ENCODE measurements at places on chromosomes 3 and 15. TPM values are rescaled to one million over a fixed set of nuclear protein-coding genes. Genes with fewer than 3 reads are reported as not detected.

GRCh38 chr3:99562138-99562537 lies 76.3 kb upstream of the COL8A1 start:
- DNase-seq: peak; percentile 30

- peak; percentile 54 for DNase-seq
Observed at GRCh38 chr3:148077318-148077923, 620.3 kb upstream of the AGTR1 start.

- DNase-seq: no peak
Observed at GRCh38 chr3:38121832-38122461, 15.0 kb downstream of the ACAA1 start.

- peak; percentile 20 for DNase-seq
Observed at GRCh38 chr3:118943597-118943996, 91.0 kb downstream of the IGSF11 start.

GRCh38 chr15:59104602-59104911 lies 389 bp upstream of the CCNB2 start:
- DNase-seq: no peak

DNA sequence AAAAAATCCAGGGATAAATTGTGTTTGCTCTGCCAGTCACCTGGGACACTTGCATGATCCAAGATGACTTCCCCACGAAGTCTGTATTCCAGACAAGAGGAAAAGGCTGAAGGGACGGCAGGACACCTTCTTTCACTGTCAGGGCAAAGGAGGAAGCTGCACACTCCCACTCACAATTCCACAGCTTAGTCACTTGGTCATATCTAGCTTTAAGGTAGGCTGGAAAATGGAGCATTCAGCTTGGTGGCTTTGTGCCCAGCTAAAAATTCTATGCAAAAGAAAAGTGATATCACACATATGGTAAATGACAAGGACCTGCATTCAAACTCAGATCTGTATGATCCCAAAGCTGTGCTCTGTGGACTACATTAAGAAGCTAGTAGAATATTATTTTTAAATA lies 109.2 kb upstream of the TPM1 start:
- no peak for DNase-seq

- DNase-seq: no peak
Observed at GRCh38 chr15:64623347-64623996, 151.9 kb downstream of the RBPMS2 start.

DNA sequence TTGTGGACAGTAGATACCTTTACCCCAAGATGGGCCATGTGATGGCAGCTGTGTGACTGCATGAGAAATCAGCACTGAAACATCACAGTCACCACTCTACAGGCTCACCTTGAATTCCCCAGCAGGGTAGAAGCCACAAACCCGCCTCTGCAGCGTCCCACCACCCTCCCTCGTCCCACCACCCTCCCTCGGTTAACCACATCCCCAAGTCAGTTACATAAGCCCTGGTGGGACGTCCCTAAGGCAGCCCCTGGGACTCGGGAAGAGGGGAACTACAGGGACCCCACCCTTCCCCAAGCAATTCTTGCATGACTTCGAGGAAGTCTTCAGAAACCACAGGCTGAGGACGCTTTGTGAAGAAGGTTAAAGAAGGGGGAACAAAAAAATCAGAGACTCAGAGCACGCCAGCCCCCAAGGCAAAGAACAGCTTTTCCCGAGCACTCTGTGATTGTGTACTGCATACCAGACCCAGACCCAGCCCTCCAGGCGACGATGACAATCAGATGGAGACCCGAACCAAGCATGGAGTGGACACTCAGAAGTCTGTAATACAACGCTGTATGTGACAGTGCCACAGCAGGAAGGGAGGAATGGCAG lies 60.5 kb downstream of the SH3BP5 start:
- no peak for DNase-seq

- DNase-seq: no peak
Observed at GRCh38 chr15:85967553-85967952, 112.1 kb upstream of the AGBL1 start.

DNA sequence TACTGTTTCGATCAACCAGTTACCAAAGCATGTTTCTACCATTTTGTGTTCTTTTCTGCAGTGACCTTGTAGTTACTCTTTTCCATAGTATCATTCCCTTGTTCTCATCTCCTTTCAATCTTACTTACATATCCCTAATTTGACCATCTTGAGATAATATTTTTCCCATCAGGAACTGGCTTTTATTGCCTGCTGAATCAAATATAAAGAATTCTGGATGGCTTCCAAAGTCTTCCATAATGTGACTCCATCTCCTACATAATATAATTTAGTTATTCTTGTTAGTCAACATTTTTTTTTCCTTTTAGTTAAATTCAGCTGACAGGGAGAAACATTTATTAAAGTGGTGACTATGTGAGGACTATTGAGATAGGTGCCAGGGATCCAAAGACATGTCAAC lies 7.0 kb downstream of the USP8 start:
- DNase-seq: no peak

DNA sequence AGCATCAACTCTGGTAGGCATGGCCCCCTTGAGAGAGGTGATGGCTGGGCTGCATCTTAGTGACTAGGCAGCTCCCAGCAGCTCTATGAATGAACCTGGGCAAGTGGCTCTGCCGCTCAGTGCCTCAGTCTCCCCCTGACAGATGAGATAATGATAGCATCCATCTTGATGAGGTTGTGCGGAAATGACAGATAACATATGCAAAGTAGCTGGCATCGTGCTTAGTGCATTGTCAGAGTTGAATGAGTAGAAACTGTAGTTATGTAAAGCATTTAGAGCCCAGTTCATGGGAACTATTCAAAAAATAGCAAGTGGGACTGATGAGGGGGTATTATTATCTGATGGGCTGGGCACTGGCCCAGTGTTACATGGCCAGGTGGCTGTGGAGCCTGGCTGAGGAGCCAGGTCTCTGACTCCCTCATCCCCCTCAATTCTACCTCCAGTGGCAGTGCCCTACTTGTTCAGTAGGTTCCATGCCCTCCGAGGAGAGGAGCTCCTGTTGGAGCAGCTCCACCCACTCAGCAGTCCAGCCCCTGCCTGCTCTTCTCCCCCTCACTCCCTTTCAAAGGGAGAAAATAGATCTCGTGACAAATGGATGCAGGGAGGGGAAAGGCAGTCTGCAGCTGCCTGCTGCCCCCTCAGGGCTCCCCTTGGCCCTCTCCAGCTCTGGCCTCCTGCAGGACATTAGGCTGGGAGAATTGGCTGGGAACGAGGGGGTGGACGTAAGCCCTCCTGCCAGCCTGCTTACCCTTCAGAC lies 6.6 kb downstream of the PRKCD start:
- DNase-seq: no peak

GRCh38 chr3:36596419-36596818 lies 167.9 kb downstream of the DCLK3 start:
- no peak for DNase-seq

The SEMA3G gene
- 19.1 TPM for polyA plus RNA-seq

The GOLGA6L24 gene
- not detected for polyA plus RNA-seq

The LSAMP gene
- 2.1 TPM for polyA plus RNA-seq

The C3orf33 gene
- polyA plus RNA-seq: 2.6 TPM

The IRAK2 gene
- 2.9 TPM for polyA plus RNA-seq

The ADAMTS17 gene
- 0.47 TPM for polyA plus RNA-seq

The TM6SF1 gene
- polyA plus RNA-seq: 11.8 TPM
